ENCODE measurements at places on chromosomes 6 and 20.

GRCh38 chr6:16324606-16325225 is 86.3 kb downstream of the GMPR start:
- no peak for DNase-seq

- no peak for DNase-seq
Measured at GRCh38 chr20:41111578-41111951, 25.8 kb upstream of the PLCG1 start.

GRCh38 chr20:58992911-58993310 is 11.9 kb downstream of the NELFCD start:
- no peak for DNase-seq

DNA sequence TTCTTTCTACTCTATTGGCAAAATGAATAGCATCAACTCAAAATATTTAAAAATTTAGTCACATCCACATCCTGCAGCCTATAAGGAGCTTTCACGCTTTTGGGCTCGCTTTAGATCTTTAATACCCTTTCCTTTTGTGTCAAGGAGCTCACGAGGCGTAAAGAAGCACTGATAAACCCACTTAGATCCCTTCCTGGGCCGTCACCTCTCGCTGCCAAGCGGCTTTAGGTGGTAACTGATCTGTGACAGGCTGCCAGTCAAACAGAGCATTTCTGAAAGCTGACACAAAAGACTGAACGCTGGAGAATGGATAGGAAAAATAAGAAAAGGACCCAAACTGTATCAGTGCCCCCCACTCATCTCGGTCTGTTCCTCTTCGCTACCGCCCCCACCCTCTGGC is 385.7 kb upstream of the MMS22L start:
- DNase-seq, result no peak
